ENCODE measurements at places on chromosomes 13 and 19.
A peak's percentile ranks its signal among the peaks of the same experiment; 100 is the strongest.

DNA sequence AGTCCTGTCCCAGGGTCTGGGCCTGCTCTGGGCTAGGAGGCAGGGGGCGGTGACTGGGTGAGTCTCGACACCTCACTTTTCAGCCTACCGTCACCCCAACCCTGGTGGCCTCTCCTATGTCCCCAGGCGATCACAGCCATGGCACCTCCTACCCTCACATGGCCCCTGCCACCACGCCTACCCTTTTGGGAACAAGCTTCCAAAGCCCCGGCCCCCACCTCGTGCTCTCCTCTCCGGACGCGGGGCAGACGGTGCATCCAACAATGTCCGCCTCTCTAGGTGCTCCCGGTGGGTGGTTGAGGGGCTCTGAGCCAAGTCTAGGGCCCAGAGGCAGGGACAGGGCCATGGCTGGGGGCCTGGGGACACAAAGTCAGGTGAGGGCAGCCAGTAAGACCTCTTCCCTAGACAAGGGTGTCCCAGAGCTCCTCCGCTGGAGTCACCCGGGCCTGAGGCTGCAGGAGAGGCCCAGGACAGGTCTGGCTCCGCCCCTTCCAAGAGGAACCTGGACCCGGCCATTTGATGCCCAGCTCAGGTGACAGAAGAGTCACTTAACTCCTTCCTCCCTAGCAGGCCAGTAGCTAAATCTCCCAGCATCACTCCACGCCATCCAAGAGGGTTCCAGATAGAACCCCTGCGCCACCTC is at the start of gene SYNE4:
SYNE4 (minus strand) TSS at position 478 of the 643 bp plus-strand sequence; CDS start at position 346, 132 bp downstream.
- DNase-seq = no peak

DNA sequence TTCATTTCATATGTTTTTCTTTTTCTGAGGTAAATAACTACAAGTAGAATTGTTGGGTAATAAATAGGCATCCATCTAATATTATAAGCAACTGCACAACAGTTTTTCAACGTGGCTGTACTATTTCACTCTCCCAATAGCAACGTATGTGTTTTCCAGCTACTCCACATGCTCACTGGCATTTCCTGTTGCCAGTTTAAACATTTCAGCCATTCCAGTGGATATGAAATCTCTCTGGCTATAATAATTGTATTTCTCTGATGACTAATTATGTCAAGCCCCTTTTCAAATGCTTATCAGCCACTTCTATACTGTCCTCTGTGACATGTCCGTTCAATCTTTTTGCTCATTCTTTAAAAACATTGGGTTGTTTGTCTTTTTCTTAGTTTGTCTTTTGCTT is 26.8 kb upstream of the ALOX5AP start:
- no peak for DNase-seq

DNA sequence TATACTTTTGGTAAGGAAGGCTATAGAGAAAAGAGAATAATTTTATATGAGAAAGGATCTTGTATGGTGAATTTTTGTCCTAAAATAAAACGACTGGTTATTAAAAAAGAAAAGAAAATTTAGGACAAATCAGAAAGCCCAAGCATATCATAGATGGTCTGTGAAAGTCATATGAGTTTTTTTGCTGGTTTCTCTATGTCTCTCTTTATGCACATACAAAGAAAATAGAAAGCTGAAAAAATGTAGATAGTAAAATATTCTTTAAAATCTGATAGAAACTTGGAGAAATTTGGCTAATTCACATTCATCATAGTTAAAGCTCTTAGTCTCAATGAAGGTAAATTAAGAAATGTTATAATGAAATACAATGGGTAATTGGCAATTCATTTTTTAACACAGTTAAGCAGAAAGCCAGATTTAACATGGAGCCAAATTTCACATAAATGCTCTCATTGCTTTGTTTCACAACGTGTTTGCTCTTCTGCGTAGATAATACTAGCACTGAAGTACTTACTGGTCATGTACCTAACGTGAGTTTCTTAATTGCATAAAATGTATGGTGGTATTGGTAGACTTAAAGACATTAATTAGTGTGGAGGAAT is 621.5 kb upstream of the ATXN8OS start:
- no peak for DNase-seq

- no peak for DNase-seq
Measured at GRCh38 chr13:45592758-45593157, 22.8 kb downstream of the ERICH6B start.

DNA sequence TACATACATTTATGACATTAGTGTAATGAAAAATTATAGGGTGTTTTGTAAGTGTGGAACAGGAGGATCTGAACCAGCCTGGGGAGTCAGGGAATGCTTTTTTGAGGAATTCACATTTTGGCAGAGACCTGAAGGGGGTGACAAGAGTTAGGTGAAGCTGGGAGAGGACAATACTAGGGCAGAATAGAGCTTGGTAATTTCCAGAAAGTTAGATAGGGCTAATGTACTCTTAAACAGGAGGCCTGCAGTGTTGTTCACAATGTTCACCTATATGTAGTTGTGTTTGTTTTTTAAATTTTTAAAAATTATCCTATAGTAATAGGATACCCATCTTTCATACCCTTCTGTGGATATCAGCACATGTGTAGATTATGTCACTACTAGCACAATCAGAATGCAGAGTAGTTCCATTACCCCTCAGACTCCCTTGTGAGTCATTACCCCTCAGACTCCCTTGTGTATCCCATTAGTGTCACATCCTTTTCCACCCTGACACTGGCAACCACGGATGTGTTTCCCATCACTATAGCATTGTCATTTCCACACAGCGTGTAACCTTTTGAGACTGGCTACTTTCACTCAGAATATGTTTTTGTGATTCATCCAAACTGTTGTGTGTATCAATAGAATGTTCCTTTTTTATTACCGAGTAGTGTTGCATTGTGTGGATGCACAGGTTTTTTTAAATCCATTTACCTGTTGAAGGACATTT is 43.1 kb downstream of the PCCA start:
- peak; percentile 27 for DNase-seq

- peak; percentile 72 for DNase-seq
Measured at GRCh38 chr19:17091758-17092333, 16.3 kb downstream of the MYO9B start.

DNA sequence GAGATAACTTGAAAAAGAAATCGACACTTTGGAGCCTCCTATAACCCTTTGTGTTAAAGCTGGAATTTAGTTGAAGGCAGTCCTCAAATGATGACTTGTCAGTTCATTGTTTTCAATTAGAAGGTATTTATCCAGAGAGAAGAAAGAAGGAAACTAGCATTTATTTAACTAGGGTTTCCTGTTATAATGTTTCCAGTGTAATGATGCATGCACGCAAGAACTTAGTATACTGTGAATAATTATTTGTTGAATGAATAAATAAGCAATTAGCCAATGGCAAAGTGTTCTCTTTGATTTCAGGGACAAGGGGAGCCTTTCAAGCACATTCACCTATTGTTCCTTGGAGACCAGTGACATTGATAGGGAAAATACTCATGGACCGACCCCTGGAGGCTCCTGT is 307.4 kb downstream of the KLF5 start:
- DNase-seq = no peak
